ENCODE measurements at places on chromosomes 11 and 22.
A peak's percentile ranks its signal among the peaks of the same experiment; 100 is the strongest.

DNA sequence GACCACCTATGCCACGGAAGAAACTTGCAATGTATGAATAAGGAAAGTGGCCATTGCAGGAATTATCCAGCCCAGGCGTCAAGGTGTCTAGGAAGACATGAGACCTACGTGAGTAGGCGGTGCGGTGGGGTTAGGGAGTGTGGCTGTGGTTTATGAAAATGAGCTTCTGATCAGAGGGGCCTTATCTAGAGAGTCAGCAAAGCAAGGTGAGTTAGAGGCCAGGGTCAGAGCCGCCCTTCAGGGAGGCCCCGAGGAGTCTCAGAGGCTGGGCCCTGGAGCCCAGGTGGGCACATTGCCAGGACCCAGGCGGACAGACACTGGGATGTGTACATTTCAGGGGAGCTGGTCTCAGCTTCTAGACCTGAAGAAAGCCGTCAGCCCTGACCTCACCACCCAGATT, 13.8 kb upstream of the LINC01488 start:
- no peak for DNase-seq

GRCh38 chr22:45848904-45849303, 128.1 kb downstream of the WNT7B start:
- DNase-seq: no peak

GRCh38 chr11:23574149-23574548, 713.9 kb upstream of the CCDC179 start:
- no peak for DNase-seq

DNA sequence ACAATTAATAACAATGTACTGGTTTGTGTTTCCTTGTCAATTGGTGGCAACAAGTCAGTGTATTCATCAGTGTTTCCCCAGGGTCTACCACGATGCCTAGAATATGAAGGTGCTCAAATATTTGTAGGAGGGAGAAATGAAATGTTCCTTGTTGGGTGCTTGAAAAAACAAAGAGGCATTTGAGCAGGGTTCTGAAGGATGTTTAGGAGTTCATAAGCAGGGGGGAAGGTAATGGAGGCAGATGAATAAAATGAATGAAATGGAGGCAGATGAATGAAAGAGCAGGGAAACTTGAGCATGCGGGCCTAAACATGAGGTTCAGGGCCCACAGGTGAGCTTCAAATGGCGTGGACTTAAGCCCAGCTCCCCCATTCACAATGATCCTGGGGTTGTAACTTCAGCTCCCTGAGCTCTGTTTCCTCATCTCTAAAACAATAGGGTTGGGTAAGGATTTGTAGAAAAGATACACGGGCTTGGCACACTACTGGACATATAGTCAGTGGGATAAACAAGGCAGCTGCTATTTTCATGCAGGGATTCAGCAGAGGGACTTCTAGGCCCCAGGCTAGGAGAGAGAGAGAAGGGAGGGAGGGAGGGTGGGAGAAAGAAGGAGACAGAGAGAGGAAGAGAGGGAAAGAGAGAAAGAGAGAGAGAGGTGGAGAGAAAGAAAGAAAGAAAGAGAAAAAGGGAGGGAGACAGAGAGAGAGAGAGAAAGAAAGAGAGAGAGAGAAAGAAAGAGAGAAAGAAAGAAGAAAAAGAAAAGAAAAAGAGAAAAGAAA, 73.7 kb downstream of the MN1 start:
- DNase-seq: no peak

DNA sequence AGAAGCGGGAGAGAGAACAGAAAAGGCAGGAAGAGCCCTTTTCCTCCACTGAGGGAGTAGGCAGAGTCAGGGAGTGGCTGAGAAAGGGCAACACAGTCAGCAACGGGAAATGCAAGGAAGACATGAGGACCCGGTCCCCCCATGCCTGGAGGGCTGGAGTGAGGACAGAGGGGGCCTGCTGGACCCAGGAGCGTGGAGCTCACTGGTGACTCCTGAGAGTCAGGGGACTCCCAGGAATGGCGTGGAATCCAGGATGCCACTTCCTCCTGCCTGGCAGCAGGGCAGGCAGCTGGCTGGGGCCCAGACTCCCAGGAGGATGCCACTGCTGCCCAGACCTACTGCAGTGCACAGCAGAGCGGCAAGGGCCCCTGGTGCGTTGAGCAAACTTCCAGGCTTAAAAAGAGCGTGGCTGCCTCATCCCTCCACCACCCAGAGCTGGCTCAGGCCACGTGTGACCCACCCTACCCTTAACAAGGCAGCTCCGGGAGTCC, 11.3 kb downstream of the C11orf21 start:
- no peak for DNase-seq

GRCh38 chr22:48581796-48582469, 1245.7 kb downstream of the BRD1 start:
- DNase-seq: no peak

- peak; percentile 60 for DNase-seq
Measured at GRCh38 chr11:70467201-70468085, 69.1 kb downstream of the CTTN start.

DNA sequence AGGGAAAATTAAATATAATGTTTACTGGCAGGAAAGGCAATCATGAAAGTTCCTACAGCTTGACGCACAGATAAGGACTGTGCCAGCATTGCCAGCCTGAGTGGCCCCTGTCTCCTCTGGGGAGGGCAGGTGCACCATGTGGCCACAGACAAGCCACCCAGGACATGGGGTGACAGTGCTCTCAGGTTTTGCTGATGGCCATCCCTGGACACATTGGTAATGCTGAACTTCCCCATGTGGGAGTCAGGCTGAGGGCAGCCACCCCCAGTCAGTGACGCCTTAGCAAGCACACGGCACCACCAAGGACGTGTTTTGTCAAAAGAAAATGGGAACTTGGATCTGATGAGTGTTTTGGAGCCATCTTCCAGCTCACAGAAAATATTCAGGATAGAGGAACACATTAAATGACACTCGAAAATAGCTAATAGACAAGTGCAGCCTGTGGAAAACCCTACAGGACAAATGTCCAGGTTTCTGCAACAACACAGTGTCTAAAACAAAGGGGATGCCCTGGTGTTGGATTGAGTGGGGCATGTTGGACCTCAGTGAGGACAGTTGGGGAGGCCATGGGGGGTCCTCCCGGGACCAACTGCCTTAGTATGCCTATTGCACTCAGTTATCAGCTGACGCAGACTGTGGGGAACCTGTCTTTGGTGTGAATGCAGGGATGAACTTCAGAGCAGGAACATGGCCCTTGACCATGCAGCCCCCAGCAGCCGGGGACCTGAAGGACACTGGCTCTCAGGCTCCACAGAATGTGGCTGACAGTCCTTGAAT, 1450.5 kb downstream of the BRD1 start:
- no peak for DNase-seq

DNA sequence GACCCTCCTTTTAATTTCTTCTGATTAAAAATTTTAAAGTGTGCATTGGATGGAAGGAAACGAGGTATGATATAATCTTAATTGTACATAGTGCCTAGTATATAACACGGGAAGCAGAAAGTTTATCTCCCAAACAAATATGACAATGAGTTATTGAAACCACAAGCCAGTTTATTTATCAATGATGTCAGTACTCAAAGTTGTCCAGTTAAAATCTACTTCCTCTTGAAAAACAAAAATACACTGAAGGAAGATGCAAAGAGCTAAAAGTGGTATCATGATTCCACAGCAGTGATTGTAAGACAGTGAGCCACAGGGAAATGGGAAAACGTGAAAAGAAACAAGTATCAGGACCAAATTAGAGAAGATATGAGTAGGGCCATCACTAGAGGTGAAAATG, 18.8 kb upstream of the OR5B21 start:
- no peak for DNase-seq

DNA sequence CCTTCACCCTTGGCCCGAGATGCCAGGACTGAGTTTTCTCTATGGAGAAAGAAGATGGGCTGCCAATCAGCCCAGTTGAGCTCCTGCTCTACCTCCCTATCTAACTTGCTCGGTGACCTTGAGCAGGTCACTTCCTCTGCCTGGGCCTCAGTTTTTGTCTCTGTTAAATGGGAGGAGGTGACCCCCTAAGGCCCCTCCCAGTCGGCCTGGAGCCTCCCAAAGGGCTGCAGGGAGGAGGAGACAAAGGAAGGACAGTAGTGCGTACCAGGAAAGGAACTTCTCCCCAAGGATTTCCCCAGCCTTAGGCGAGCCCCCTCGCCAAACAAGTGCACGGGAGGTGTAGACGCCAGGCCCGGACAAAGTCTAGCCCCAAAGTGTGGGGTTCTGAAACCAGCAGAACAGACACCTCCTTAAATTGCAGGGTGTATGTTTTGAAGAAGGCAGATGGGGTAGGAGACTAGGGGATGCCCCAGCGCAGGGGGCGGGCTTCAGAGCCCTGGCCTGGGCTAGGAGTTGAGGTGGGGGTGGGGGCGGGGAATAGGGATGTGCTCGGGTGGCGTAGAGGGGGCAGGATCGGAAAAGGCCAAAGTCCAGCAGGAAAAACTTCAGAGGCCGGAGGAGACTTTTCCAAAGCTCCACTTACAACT, 1.0 kb downstream of the CBX7 start:
- DNase-seq: no peak

GRCh38 chr22:23281406-23282088, 101.2 kb downstream of the BCR start:
- DNase-seq: peak; percentile 91

- DNase-seq: no peak
Measured at GRCh38 chr11:46930089-46930488, 6.5 kb upstream of the CSTPP1 start.

GRCh38 chr11:413120-414081, 1.4 kb downstream of the SIGIRR start:
- no peak for DNase-seq

GRCh38 chr11:83982825-83983224, 696.7 kb upstream of the CCDC90B start:
- DNase-seq: no peak

GRCh38 chr22:40302149-40302548, 44.2 kb upstream of the ADSL start:
- no peak for DNase-seq

DNA sequence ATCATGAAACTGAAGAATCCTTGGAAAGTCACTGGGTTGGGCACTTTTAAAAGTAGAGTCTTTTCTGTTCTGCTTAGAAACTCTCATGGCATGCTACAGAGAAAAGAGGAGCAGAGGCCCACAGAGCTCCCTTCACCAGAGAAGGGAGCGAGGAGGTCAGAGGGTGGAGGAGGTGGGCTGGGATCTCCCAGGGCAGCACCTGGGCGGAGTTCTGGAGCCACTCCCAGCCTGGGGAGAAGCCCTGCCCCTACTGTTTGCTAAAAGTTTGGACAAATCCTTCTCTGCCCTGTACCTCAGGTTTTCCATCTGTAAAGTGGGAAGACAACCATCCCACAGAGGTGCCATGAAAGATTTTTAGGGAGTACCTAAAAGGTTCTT, 299.1 kb downstream of the KIRREL3 start:
- DNase-seq: no peak

GRCh38 chr11:2885017-2885677, 428 bp downstream of the CDKN1C start:
- peak; percentile 51 for DNase-seq

DNA sequence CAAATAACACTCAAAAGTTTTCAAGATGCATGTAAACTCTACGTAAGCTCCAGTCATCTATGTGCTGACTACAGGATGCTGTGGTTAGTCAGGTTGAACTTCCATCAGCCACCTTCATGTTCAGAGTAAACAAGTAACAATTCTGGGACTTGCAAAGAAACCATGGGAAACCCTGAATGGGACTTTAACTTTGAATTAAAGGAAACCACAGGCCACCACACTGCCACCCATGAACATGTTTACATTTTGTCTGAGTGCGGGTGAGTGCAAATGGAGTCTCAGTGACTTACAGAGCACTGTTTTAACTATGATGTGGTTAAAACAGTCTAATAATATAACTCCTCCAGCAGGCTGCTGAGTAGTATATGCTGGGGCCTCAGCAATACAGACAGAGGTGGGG, 12.9 kb upstream of the SYTL2 start:
- no peak for DNase-seq

GRCh38 chr11:1906611-1907423, 12.7 kb upstream of the TNNT3 start:
- DNase-seq: no peak

DNA sequence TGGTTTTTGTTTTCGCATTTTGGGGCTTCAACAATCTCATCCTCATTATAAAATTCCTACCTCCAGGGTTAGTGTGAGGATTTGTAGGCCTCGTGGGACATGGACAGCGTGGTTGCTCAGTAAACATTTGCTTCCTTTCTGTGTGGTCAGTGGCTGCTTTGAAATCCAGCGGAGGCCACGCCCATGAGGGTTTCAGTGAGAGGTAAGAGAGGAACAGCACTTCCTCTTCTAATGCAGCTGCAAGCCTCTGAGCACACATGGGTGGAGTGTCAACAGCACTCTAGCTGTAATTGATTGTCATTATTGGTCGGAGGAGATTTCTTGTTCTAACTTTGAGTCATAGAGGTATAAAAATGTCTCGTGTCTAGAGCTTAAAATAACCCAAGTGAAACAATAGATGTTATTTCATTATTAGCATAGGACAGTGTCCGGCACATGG, 6.0 kb upstream of the ARHGAP42 start:
- DNase-seq: peak; percentile 88

GRCh38 chr11:41851743-41852142, 392.3 kb upstream of the LRRC4C start:
- no peak for DNase-seq

DNA sequence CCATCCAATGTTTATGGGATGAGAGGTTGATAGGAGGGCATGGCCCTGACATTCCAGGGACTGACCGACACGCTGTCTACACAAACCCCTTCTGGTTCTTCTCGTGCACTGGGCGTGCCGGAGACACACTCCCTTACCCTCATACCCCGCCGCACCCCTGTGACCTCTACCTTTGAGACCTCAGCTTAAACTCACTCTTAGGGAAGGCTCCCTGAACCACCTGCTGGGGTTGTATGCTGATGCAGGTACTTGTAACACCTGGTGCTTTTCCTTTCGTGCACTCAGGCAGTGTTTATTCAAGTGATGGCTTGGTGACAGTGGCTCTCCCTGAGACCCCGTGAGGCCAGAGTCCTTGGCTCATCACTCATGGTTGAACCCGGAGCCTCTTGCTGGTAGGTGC, 12.0 kb downstream of the PPARA start:
- DNase-seq: no peak
